ENCODE measurements at places on chromosomes 16 and 17.

DNA sequence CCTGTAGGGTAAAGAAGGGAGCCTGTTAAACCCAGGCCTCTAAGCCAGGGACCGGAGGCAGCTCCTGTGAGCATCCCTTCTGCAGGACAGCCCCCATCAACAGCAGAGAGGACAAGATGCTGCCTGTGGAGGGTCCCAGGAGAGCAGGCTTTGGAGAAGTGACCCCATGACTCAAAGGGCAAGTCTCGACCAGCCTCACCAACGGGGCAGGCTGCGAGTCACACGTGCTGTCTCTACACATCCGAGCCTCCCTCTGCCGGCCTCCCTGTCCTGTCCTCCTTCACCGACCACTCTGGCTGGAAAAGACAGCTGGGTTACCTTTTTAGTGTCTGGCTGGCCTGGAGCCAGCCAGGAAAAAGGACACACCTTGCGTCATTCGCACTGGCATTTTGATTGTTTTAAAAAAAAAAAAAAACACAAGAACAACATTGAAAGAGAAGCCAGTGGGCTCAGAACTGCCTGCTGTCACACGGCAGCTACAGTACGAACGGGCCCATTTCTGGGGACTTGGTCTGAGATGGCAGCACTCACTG, 74.5 kb upstream of the RCVRN start:
- no peak for DNase-seq

DNA sequence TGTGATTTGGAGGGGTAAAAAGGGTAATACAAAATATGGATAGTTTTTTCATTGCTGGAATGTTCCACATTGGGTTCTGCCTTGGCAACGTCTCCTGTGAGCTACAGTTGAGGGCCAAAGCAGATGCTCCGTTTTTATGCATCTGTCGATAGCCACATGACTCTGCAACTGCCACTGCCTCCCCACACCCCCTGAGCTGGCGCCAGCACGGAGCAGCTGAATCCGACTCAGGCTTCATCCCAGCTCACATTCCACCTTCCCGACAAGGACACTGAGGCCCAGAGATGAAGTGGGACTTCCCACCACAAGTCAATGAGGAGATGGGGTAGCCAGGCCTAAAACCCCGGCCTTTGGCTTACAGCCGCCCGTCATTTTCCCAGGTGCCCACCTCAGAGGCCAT, 334.1 kb downstream of the CDH13 start:
- no peak for DNase-seq

GRCh38 chr16:60914334-60914733, 1121.9 kb downstream of the CDH8 start:
- no peak for DNase-seq

- DNase-seq, result no peak
These were observed 19.4 kb upstream of the UBE2I start for GRCh38 chr16:1290063-1290501.

DNA sequence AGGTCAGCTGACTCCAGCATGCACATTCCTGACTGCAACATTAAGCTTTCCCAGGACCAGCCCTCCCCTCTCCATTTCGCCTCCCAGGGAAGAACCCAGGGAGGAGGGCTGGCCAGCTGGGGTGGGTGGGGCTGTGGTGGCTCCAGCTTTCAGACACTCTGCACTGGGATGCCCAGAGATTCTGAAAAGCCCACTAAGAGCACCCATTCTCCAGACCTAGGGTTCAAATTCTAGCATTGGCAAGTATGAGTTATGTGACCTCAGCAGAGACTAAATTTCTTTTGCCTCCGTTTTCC, 7.8 kb downstream of the DLX3 start:
- no peak for DNase-seq

DNA sequence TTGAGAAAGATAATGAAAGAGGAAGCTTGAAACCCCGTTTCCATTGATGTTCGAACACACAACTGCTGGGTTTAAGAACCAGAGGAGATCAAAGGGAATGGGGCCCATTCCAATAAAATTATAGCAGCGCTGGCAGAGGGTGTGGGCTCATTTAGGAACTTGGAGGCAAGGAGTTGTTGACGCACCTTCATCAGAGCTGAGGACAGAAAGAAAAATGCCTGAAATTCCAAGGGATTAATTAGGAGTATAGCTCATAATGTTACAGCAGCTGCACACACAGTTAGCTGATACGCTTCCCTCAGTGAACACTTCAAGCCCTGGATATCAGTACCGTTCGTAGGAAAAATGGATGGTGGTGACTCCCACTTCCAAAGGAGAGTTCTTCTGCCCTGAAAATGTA, 127.2 kb downstream of the AXIN2 start:
- no peak for DNase-seq

GRCh38 chr17:7280519-7281073, 922 bp upstream of the SLC2A4 start:
- peak; percentile 96 for DNase-seq

DNA sequence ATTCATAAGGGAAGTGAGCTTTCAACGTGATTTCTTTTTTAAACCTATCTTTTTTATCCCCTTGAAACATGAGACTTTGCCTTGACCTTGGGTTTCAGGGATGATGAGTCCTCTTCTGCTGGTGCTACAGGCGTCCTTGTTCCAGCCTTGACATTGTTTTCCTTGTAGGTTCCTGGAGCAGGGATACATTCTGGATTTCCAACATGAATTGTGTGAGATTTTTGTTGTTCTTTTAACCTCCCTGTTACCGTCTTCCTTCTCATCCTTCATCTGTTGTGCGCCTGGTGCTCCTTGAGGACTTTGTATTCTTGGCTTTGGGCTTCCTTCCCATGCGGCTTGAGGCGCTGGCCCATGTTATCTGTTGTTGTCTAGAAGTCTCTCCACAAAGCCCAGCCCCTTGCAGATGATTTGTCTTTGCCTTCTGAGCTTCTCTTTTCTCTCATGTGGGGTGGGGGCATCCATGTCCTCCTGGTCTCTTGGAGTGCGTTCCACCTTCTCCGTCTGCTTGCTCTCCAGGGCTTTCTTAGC, 283.6 kb downstream of the SNX29 start:
- no peak for DNase-seq

DNA sequence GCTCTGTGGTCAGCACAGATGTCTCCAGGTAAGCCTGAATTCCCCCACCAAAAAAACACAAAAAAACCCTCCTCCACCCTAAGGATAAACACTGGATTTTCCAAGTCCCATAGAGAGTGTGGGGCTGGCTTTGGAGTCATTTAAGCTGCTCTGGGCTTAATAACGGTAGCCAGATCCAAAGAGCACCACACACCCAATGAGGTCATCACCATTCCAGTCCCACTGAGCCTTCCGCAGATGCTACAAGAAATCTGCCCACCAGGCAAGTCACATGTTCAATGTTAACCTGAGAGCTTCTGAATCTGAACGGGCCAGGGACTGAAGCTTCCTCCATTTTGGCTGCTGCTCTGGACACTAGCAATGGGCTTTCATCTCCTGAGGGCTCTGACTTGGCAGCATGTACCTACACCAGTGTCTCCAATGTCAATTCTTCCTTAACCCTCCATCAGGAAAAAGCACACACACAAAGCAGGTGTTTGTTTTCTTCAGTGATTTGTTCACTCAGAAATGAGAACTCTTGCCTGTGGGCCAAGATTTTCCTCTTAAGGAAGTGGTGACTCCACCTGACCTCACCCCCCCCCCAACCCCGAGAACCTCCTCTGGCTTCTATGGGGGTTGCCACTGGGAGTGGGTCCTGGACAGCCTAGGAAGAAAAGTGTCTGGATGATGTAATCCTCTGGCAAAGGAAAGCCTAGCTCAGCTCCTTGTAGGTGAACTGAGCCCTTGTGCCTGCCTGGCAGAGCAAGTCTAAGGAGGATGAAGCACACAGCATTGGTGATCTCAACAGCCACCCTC, 220.1 kb downstream of the FOXL1 start:
- DNase-seq, result no peak

- DNase-seq, result peak; percentile 8
These were observed 4.0 kb upstream of the GGNBP2 start for GRCh38 chr17:36540696-36541095.

Data from OCI-M1 (cell line).